ENCODE measurements at places on chromosomes 7 and 10. TPM values are rescaled to one million over a fixed set of nuclear protein-coding genes. Genes with fewer than 3 reads are reported as not detected.

GRCh38 chr10:87862679-87863052 lies 667 bp downstream of the KLLN start:
- peaks cover 16% of the 10 kb centered on the region for H3K4me1 ChIP-seq
- no peaks in the 10 kb centered on the region for H3K27me3 ChIP-seq
- H3K27ac ChIP-seq = peak overlapping the region; percentile 97
- peak; percentile 34 for DNase-seq

GRCh38 chr10:16381083-16381482 lies 55.7 kb upstream of the PTER start:
- H3K4me3 ChIP-seq = no peak overlapping the region
- peak overlapping the region; percentile 59 for H3K27ac ChIP-seq
- H3K4me1 ChIP-seq = peaks cover 8% of the 10 kb centered on the region
- no peaks in the 10 kb centered on the region for H3K36me3 ChIP-seq
- no peaks in the 10 kb centered on the region for H3K27me3 ChIP-seq
- peak; percentile 76 for DNase-seq

DNA sequence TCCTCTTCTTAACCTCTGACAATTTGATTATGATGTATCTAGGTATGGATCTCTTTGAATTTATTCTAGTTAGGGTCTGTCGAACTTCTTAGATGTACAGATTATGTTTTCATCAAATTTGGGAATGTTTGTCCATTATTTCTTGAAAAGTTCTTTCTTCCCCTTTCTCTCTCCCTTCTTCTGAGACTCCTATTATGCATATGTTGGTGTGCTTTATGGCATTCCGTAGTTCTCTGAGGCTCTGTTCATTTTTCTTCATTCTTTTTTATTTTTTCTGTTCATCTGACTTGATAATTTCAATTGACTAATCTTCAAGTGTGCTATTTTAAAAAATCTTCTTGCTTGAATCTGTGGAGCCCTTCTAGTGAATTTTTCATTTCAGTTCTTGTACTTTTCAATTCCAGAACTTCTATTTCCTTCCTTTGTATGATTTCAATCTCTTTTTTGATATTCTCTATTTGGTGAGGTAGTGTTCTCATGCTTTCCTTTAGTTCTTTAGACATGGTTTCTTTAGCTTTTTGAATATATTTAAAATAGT lies 79.8 kb downstream of the TMEM270 start:
- H3K4me3 ChIP-seq = no peak overlapping the region
- H3K27ac ChIP-seq = no peak overlapping the region
- no peaks in the 10 kb centered on the region for H3K27me3 ChIP-seq
- H3K4me1 ChIP-seq = peaks cover 9% of the 10 kb centered on the region
- DNase-seq = no peak
- H3K36me3 ChIP-seq = no peaks in the 10 kb centered on the region

The TASOR2 gene
- 47.3 TPM for total RNA-seq

DNA sequence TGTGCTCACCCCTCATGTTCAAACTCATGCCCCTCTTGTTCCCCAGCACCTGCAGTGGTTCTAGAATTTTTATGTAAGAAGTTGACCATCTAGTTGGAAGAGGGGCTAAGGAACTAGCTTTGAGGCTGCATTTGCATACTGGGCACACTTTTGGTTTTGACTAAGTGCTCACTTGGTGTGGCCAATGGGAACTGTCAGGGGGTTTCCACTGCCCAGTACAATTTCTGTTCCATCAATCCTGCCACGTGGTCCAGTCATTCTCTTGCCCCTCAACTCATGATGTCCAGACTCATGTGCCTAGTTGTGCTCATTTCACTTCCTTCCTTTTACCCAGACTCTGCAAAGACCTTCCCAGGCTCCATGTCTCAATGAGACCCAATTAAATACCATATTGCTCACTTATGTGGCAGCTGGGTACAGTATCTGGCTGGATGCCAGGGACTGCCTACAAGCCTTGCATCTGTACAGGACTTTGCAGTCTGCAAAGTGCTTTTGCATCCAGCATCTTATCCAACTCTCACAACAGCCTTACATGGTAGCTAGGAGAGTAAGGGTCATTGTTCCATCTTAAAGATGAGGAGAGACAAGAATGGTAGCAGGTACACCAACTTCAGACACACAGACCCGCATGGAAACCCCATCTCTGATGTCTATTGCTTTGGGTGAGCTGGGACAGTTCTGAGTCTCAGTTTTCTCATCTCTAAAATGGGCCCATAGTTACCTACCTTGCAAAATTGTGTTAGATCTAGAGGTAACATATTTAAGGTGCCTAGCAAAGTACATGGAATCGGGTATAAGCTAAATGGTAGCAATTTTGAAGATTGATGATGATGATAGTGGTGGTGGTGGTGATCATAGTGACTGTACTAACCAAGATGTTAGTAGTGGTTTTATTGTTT lies 30.1 kb upstream of the KCNMA1 start:
- peaks cover 16% of the 10 kb centered on the region for H3K27me3 ChIP-seq
- no peak overlapping the region for H3K4me3 ChIP-seq
- no peak for DNase-seq
- no peak overlapping the region for H3K27ac ChIP-seq
- H3K36me3 ChIP-seq = no peaks in the 10 kb centered on the region

The SFRP4 gene
- not detected for total RNA-seq

- no peak overlapping the region for H3K27ac ChIP-seq
- no peak for DNase-seq
- H3K36me3 ChIP-seq = no peaks in the 10 kb centered on the region
- no peak overlapping the region for H3K4me3 ChIP-seq
Measured at GRCh38 chr7:28672397-28672797, 260.1 kb downstream of the CREB5 start.

GRCh38 chr7:41114131-41114530 lies 588.8 kb downstream of the INHBA start:
- no peak overlapping the region for H3K4me3 ChIP-seq
- H3K27me3 ChIP-seq = no peaks in the 10 kb centered on the region
- DNase-seq = peak; percentile 56
- no peaks in the 10 kb centered on the region for H3K36me3 ChIP-seq

- no peaks in the 10 kb centered on the region for H3K36me3 ChIP-seq
- H3K4me3 ChIP-seq = no peak overlapping the region
- H3K27me3 ChIP-seq = no peaks in the 10 kb centered on the region
- no peak for DNase-seq
Measured at GRCh38 chr7:113657603-113658002, 261.2 kb downstream of the PPP1R3A start.

DNA sequence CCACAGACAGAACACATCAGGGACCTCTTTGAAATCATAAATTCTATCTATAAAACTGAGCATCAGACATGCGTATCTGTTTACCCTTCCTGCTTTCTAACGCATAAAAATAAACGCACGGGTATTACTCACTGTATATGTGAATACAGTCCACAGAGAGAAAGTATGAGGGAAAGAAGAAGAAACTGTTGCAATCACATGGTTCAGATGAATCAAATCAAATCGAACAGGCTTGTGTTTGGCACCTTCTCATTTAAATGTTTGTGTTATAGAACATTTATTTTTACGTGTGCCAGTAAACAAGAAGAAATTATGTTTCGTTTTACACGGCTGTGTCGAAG lies 322.0 kb downstream of the FRMD4A start:
- H3K27me3 ChIP-seq = no peaks in the 10 kb centered on the region
- peak overlapping the region; percentile 69 for H3K4me3 ChIP-seq
- H3K27ac ChIP-seq = peak overlapping the region; percentile 61
- no peaks in the 10 kb centered on the region for H3K36me3 ChIP-seq

The PSD gene
- 0.23 TPM for total RNA-seq

DNA sequence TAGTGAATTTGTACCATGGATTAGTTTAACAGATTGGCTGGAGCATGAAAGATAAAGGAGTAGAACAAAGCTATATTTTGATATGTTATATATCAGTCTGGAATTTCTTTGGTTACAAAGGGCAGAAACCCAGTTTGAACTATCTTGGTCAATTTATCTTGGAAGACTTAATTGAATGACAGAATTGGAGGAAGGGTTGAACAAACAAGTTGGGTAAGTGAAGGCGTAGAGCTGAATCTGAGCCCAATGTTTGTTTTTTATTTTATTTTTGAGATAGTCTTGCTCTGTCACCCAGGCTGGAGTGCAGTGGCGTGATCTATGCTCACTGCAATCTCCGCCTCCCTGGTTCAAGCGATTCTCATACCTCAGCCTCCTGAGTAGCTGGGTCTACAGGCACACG lies 21.8 kb upstream of the JCAD start:
- no peaks in the 10 kb centered on the region for H3K4me1 ChIP-seq
- no peaks in the 10 kb centered on the region for H3K27me3 ChIP-seq
- no peak overlapping the region for H3K27ac ChIP-seq
- no peak overlapping the region for H3K4me3 ChIP-seq

DNA sequence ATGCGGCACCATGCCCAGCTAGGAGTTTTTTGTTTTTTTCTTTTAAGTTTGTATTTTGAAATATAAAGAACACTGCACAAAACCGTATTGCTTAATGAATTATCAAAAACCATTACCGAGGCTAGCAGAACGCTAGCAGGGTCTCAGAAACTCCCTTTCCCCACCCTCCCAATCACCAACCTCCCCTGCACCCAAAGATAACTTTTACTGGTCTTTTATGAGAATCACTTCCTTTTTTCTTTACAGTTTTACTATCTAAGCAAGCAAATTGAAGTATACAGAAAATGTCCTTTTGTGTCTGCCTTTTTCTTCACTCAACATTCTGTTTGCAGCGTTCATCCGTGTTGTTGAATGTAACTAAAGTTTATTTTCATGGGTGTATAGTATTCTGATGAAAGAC lies 13.4 kb downstream of the HIP1 start:
- H3K27ac ChIP-seq = no peak overlapping the region
- H3K27me3 ChIP-seq = no peaks in the 10 kb centered on the region
- no peaks in the 10 kb centered on the region for H3K36me3 ChIP-seq
- H3K4me3 ChIP-seq = no peak overlapping the region
- DNase-seq = no peak

GRCh38 chr10:126833542-126833941 lies 71.7 kb upstream of the DOCK1 start:
- no peak overlapping the region for H3K4me3 ChIP-seq
- no peaks in the 10 kb centered on the region for H3K36me3 ChIP-seq
- DNase-seq = no peak
- H3K4me1 ChIP-seq = no peaks in the 10 kb centered on the region
